ENCODE measurements at places on chromosomes 1 and 21.
A peak's percentile ranks its signal among the peaks of the same experiment; 100 is the strongest.

DNA sequence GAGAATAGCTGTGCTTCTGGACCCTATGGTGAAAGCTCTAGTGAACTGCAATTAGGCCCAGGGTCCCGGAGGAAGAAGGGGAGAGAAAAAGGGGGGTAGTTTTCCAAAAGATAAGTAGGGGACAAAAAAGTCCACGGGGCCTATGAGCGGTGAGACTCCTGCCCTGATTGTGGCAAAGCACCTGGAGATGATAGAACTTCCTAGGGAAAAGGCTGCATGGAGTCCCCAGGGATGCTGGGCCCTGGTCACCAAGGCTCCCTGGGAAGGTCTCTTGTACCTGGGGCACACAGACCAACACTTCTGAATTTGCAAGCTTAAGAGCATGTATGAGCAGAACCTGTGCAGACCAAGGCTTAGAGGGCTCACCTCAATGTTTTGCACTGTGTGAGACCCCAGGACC lies 5.4 kb upstream of the SHISA4 start:
- no peak for DNase-seq

DNA sequence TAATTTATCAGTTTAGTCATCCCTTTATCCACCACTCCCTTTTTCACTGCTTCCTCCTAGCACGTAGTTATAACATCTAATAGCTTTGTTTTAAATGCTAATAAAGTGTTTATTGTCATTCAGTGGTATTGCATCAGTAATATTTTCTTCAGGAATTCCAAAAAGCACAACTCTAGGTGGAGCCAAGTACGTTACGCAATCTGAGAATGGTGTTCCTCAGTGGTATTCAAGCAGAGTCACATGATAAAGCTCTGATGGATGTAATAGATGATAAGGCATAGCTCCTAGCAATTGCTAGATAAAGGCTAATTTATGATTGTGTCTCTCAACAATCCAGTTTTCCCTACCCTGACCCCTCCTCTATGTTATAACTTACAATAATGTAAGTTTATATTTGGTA lies 494.6 kb upstream of the ADGRL4 start:
- DNase-seq, result no peak

- DNase-seq, result no peak
Observed at GRCh38 chr1:167526667-167527383, 8.5 kb upstream of the CD247 start.

DNA sequence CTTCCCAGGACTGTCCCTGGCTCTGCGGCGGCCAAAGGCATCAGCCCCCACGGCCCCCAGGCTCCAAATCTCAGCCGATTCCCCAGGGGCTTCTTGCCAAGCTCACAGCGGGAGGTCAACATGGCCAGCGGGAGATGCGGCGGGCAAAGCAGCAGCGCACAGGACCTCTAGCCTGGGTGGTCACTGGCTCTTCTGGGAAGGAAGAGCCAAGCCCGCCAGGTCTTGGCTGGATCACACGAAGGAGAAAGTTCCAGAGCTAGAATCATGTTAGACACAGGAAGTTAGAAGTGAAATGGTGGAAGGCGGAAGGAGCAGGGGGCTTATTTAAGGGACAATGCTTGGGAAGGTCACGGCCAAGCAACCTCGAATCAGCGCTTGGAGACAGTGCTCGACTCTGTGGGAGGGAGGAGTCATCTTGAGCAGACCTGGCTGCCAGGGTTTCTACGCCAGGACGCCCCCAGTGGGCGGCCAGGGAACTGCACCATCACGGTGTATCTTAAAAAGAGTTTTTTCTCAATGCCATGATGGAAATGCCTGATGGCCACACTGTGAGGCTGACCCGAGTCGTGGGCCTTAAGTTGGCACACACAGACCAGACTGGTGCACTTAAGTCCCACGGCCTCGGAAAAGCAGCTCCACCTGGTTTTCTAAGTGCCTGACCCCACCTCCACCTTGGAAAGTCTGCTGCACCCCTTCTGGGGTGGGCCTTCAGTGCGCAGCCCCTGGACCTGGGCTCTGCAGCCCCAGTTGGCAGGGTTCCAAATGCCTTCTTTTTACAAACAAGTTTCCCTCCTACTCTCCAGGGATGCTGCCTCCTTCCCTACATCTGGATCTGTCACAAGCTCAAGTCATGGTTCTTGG lies 29.3 kb downstream of the SLC66A1 start:
- DNase-seq, result no peak

- peak; percentile 12 for DNase-seq
Observed at GRCh38 chr1:203280061-203280460, 25.3 kb upstream of the BTG2 start.

DNA sequence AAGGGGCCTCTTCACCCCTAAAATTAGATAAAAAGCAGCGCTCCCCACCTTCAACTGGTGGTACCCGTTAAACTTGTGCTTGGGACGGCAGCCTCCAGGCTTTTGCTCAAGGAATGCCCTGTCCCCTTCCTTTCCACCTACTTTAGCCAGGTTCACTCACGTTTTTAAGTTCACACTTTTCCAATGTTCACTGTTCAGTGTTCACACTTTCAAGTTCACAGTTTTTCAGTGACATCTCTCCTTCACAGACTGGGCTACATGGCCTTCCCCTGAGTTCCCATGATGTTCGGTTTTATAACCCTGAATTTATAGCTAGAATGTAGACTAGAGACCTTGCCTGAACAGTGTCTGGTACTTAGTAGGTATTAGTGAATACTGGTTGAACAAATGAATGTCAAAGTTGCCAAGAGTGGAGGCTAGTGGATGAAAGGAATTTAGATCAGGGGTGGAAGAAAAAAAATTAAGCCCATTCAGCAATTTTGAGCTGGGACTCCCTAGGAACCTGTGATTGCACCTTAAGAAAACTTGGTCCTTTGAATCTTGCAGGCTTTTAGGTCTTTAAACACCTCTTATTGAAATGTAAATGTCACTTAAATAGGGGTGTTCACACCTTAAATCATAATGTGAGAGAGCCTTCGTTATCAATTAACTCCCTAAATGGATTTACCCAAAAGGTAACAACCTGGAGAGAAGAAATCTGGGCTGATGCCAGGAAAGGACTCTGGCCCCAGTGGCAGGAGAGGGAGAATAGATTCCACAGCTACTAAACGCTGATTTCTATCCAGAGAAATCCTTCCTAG lies 12.3 kb downstream of the BTG2 start:
- no peak for DNase-seq

- DNase-seq, result peak; percentile 17
Observed at GRCh38 chr1:29644812-29645211, 408.5 kb downstream of the PTPRU start.

DNA sequence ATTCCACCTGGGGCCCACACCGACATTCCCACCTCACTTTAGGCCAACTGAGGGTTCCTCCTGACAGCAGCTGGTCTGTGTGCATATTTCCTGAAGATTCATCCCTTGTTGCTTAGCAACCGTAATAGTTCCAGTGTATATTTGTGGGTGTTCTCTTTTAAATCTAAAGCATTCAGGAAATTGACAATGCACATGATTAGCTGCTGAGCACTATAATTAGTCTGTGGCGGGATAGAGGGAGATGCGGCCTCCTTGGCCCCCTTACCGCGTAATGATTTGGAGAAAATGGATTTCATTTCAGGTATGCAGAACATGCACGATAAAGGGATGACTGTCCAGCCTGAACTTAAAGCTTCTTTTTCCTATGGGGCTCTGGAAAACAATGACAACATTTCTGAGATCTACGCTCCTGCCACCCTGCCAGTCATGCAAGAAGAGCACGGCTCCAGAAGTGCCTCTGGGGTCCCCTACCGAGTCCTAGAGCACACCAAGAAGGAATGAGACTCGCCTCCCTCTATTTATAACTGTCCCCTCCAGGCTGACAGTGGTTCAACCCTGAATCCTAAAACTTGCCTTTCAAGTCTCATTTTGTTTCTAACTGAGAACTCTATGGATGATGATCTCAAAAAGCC lies 33.8 kb upstream of the RCAN3 start:
- no peak for DNase-seq

- DNase-seq, result no peak
Observed at GRCh38 chr1:11701551-11701961, 10.0 kb downstream of the DRAXIN start.

DNA sequence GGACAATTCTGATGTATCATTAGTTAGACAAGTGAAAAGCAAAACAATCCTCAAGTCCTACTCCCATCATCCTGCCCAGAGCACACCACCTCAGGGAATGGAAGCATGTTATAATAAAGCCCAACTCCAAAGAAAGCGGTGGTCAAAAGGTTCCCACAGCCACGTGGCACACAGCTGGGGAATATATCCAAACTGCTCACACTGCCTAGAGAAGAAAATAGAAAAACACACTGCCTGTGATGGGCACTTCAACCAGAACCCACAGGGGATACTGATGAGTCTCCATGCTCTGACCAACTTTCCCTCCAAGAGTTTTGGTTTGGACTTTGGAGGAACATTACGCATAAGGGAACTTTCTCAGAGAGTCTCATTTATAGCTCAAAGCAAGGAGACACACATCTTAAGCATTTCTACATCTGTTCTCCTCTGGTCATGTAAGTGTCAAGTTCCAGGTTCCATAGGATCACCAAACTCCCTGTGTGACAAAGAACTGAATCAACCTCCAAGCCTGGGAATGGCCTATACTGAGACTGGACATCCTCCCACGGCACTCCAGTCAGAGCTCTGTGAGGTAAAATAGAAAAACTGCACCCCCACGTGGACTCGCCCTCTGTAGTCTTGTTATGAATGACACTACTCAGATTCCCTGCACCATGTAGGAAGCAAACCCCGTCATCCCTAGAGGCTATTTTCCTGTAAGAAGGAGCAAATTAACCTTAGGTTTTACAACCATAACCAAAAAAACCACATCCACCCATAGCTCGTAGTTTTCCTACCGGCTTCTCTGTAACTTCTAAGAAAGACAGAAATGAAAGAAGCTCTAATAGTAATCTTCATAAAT lies 12.2 kb downstream of the DSTYK start:
- DNase-seq, result no peak

DNA sequence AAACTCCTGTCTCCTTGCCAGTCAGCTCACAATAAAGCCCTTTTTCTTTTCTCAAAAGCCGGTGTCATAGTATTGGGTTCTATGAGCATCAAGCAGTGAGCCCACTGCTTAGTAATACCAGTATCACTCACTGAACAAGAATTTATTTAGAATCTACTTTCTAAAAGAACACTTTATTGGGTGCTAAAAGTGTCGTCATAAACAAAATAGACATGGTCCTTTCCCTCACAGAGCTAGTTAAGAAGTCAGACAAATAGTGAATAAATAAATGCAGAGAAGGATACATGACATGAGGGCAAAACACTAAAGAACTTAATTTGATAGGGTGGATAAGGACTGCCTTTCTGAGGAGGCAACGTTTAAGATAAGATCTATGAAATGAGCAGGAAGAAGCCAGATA lies 32.2 kb downstream of the EVI5 start:
- DNase-seq, result no peak

DNA sequence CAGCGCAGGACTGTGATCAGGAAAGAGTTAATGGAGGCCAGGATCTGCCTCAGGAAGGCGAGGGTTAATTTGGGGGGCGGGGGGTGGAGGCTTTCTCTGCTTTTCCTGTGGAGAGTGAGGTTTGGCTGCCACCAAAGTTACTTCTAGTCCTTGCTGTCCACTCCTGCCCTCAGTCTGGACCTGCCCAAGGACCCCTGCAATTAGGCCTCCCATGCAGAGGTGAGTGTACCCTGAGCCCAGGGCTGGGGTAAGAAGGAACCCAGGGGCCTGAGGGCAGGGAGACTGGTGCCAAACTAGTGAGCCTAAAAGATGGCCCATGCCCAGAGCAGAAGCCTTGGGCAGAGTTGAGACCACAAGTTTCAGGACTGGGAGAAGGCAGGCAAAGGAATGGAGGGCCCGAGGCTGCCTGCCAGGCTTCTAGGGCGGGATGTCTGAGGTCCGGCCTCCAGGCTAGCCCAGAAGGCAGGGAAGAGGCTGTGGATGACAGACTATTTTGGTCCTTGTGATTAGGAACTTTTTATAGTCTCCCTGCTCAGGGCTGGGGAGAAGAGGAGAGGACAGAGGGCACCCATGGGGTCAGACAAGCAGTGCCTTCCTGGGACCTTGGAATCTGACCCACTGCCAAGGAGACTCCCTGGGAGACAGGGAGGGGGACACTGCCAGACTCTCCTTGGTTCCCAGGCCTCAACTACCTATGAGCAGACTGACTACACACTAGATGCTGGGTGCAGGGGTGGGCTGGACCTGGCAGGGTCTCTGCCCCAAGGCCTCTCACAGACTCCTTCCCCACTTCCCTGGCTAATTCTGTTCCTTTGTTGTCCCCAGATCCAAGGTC lies at the start of gene FAM110D:
Gene FAM110D (plus strand): TSS at position 172 of the 835 bp plus-strand sequence. CDS start 2,213 bp downstream, outside the sequence.
- DNase-seq, result peak; percentile 45

Data from breast epithelium (tissue), 4 donors.